ENCODE measurements at places on chromosomes 11 and 22. TPM values are rescaled to one million over a fixed set of nuclear protein-coding genes. Genes with fewer than 3 reads are reported as not detected.

The OR51I1 gene
- not detected for total RNA-seq

The MS4A2 gene
- not detected for total RNA-seq

GRCh38 chr11:111982019-111982464, 43.2 kb upstream of the DLAT start:
- peaks cover 13% of the 10 kb centered on the region for H3K36me3 ChIP-seq
- no peak overlapping the region for H3K4me3 ChIP-seq
- H3K27me3 ChIP-seq = no peaks in the 10 kb centered on the region
- no peak overlapping the region for H3K27ac ChIP-seq
- peaks cover 16% of the 10 kb centered on the region for H3K4me1 ChIP-seq

The DAGLA gene
- total RNA-seq = 4.7 TPM

- no peaks in the 10 kb centered on the region for H3K36me3 ChIP-seq
- DNase-seq = no peak
- H3K4me1 ChIP-seq = peaks cover 6% of the 10 kb centered on the region
- H3K4me3 ChIP-seq = no peak overlapping the region
- H3K27me3 ChIP-seq = no peaks in the 10 kb centered on the region
Measured at GRCh38 chr11:9643751-9644150, 20.1 kb upstream of the SWAP70 start.

GRCh38 chr11:82989628-82990404, 81.9 kb downstream of the RAB30 start:
- DNase-seq = no peak
- no peaks in the 10 kb centered on the region for H3K27me3 ChIP-seq
- no peaks in the 10 kb centered on the region for H3K36me3 ChIP-seq
- peaks cover 13% of the 10 kb centered on the region for H3K4me1 ChIP-seq
- H3K27ac ChIP-seq = no peak overlapping the region

- peaks cover 24% of the 10 kb centered on the region for H3K27me3 ChIP-seq
- DNase-seq = no peak
- H3K4me3 ChIP-seq = no peak overlapping the region
- H3K27ac ChIP-seq = no peak overlapping the region
- no peaks in the 10 kb centered on the region for H3K36me3 ChIP-seq
Measured at GRCh38 chr22:35498026-35498800, 42.4 kb upstream of the RASD2 start.

DNA sequence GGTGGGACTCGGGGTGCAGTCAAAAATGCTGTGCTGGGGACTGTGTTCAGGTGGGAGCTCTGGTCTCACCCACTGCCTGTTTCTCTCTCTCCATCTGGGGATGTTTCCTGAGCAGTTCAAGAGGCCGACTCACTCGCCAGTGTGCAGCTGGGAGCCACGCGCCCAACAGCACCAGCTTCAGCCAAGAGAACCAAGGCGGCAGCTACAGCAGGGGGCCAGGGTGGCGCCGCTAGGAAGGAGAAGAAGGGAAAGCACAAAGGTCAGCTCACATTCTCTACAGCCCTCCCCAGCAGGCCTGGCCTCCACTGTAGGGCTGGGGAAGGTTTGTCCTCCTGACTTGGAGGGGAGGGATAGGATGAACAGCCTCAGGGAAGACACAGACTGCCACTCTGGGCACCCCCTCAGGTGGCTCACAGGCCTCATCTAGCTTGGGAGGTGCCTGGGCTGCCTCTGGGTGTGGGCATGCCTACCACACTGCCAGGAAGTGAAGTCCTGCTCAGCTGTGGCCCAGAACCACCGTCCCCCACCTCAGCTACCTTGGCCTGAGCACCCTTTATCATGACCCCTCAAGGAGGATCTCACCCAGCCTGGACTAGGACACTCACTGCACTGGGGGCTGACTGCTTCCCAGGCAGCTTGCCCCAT, 13.0 kb downstream of the TUB start:
- no peak overlapping the region for H3K4me3 ChIP-seq
- H3K27me3 ChIP-seq = no peaks in the 10 kb centered on the region
- DNase-seq = no peak
- H3K36me3 ChIP-seq = no peaks in the 10 kb centered on the region

The B3GAT1 gene
- not detected for total RNA-seq

- peaks cover 25% of the 10 kb centered on the region for H3K27me3 ChIP-seq
- H3K4me1 ChIP-seq = no peaks in the 10 kb centered on the region
- H3K36me3 ChIP-seq = no peaks in the 10 kb centered on the region
- no peak overlapping the region for H3K4me3 ChIP-seq
- DNase-seq = no peak
Measured at GRCh38 chr11:75633409-75634066, 35.3 kb downstream of the MAP6 start.

DNA sequence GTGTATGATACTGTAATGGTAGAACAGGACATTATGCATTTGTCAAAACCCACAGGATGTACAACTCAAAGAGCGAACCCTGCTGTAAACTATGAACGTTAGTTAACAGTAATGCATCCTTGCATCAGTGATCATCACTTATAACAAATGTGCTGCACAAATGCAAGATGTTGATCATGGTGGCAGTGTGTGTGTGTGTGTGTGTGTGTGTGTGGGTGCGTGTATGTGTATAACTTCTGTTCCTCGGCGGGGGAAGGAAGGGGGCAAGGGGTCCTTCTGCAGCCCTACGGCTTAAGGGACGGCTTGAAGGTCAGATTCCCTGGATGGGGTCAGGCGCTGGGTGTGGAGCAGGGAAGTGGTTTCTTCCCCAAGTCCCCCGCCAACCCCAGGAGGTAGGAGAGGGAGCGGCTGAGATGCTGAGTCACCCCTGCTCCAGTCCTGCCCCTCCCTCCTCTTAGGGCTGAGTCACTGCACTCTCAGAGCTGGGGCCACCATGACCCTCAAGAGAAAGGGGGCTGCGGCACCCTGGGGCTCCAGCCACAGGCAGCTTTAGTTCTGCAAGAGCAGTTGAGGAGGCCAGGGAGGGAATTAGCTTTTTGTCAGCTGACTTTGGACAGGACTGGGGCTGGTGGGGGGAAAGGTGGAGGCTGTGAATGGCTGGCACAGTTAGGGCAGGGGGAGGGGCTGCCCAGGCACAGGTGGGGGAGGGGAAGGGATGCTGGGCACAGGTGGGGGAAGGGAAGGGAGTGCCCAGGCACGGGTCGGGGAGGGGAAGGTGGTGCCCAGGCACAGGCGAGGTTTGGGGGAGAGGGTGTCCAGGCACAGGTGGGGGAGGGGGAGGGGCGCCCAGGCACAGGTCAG, 8.8 kb upstream of the CTSD start:
- no peaks in the 10 kb centered on the region for H3K27me3 ChIP-seq
- DNase-seq = peak; percentile 68
- H3K27ac ChIP-seq = peak overlapping the region; percentile 66
- no peaks in the 10 kb centered on the region for H3K36me3 ChIP-seq
- peaks cover 7% of the 10 kb centered on the region for H3K4me1 ChIP-seq

GRCh38 chr11:61736310-61736709, 16.1 kb upstream of the MYRF start:
- H3K4me3 ChIP-seq = no peak overlapping the region
- H3K27me3 ChIP-seq = no peaks in the 10 kb centered on the region
- no peaks in the 10 kb centered on the region for H3K36me3 ChIP-seq
- no peaks in the 10 kb centered on the region for H3K4me1 ChIP-seq
- H3K27ac ChIP-seq = no peak overlapping the region
- DNase-seq = no peak

DNA sequence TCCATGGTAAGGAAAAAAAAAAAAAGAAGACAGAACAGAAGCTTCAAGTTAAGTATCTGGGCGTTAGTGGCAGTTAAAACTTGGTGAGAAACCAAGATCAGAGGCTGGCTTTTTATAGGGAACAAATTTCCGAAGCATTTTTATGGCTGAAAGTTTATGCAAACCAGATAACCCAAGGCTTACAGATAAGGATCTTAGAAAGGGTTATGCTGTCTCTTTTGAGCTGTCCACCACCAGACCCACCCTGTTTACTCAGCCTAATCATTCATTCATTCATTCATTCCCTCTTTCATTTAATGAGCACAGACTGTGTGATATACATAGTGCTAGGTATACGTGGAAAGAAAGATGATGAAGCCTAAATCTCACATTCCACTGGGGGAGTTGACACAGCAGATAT, 89.5 kb downstream of the ME3 start:
- DNase-seq = no peak
- no peak overlapping the region for H3K27ac ChIP-seq
- no peaks in the 10 kb centered on the region for H3K36me3 ChIP-seq
- H3K4me1 ChIP-seq = peaks cover 29% of the 10 kb centered on the region
- no peaks in the 10 kb centered on the region for H3K27me3 ChIP-seq

The NLRP10 gene
- not detected for total RNA-seq

GRCh38 chr11:86726770-86727504, 54.5 kb upstream of the ME3 start:
- no peak overlapping the region for H3K4me3 ChIP-seq
- no peaks in the 10 kb centered on the region for H3K36me3 ChIP-seq
- H3K27ac ChIP-seq = no peak overlapping the region
- DNase-seq = no peak

DNA sequence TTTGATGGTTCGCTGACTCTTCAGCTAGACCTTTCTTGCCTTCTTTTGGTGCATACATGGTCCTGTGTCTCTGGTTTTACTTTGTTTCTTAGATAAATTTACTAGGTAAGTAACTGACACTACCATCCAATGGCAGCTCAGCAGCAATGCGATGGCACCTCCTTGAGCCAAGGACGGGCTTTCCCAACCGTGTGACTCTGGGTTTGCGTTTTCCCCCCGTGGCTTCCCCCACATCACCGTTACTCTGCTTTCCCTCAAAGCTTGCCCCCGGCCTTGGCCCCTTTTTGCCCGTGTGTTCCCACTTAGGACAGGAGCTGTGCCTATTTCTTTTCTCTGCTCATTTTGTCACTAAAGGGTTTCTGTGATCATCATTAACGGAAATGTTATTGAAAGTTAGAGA, 41.5 kb downstream of the TBC1D22A start:
- H3K36me3 ChIP-seq = peaks cover 3% of the 10 kb centered on the region
- no peaks in the 10 kb centered on the region for H3K27me3 ChIP-seq
- DNase-seq = no peak
- no peak overlapping the region for H3K4me3 ChIP-seq
- peaks cover 1% of the 10 kb centered on the region for H3K4me1 ChIP-seq

DNA sequence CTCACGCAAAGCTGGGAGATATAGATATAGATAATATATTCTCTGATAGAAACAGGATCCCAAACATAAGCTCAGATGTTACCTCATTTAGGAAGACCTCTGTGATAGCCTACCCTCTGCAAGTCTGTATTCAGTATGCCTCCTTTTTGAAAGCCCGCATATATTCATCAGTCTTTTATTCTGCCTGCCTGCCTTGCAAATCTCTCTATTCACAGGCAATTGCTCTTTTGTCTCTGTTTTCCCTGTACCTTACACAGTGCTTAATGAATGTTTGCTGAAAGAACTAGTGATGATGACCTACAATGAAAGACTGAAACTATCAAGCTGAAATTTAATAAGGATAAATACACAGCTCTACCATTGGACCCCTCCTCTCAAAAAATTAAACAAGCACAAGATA, 18.4 kb downstream of the DEUP1 start:
- no peak overlapping the region for H3K4me3 ChIP-seq
- H3K27ac ChIP-seq = no peak overlapping the region
- no peaks in the 10 kb centered on the region for H3K36me3 ChIP-seq
- DNase-seq = no peak
- no peaks in the 10 kb centered on the region for H3K27me3 ChIP-seq

- peaks cover 20% of the 10 kb centered on the region for H3K4me1 ChIP-seq
- no peaks in the 10 kb centered on the region for H3K36me3 ChIP-seq
- H3K27me3 ChIP-seq = no peaks in the 10 kb centered on the region
Measured at GRCh38 chr11:77170107-77170506, 42.1 kb downstream of the MYO7A start.

GRCh38 chr22:21052715-21053459, 7.1 kb downstream of the LRRC74B start:
- H3K27me3 ChIP-seq = peaks cover 7% of the 10 kb centered on the region
- no peaks in the 10 kb centered on the region for H3K36me3 ChIP-seq
- no peak overlapping the region for H3K27ac ChIP-seq
- no peaks in the 10 kb centered on the region for H3K4me1 ChIP-seq

The NFAM1 gene
- total RNA-seq = not detected

The APOA4 gene
- not detected for total RNA-seq

- no peak overlapping the region for H3K27ac ChIP-seq
- no peak overlapping the region for H3K4me3 ChIP-seq
- no peak for DNase-seq
- H3K36me3 ChIP-seq = peaks cover 33% of the 10 kb centered on the region
- no peaks in the 10 kb centered on the region for H3K27me3 ChIP-seq
- H3K4me1 ChIP-seq = peaks cover 32% of the 10 kb centered on the region
Measured at GRCh38 chr11:83162377-83162776, 5.4 kb downstream of the PCF11 start.

The PACS1 gene
- 52.8 TPM for total RNA-seq

Data from endothelial cell of umbilical vein (primary cell).